Purkinje cell (primary cell): ENCODE measurements at places on chromosomes 7 and 10. TPM values are rescaled to one million over a fixed set of nuclear protein-coding genes. Genes with fewer than 3 reads are reported as not detected.

CHST3 gene
- polyA plus RNA-seq, result 0.82 and 0.98 TPM in 2 replicates

IGF2BP3 gene
- polyA plus RNA-seq, result not detected in 2 replicates

ENTPD1 gene
- 3.6 and 4.6 TPM in 2 replicates for polyA plus RNA-seq

RAMP3 gene
- polyA plus RNA-seq, result 0.24 and 0.86 TPM in 2 replicates

SEMA3C gene
- 0.22 and 1.4 TPM in 2 replicates for polyA plus RNA-seq

MBLAC1 gene
- 0.28 TPM in 1 of 2 replicates, not detected in the other for polyA plus RNA-seq

SH2D4B gene
- 0.21 TPM in 1 of 2 replicates, not detected in the other for polyA plus RNA-seq

KCNMA1 gene
- polyA plus RNA-seq, result 500 and 503 TPM in 2 replicates

BAMBI gene
- polyA plus RNA-seq, result 78.8 and 114 TPM in 2 replicates

UCN3 gene
- polyA plus RNA-seq, result not detected in 2 replicates

NT5C3A gene
- 64.4 and 70.5 TPM in 2 replicates for polyA plus RNA-seq

TRPV5 gene
- not detected in 2 replicates for polyA plus RNA-seq

SH2B2 gene
- not detected in 2 replicates for polyA plus RNA-seq

GDI2 gene
- polyA plus RNA-seq, result 122 and 136 TPM in 2 replicates

INTS15 gene
- polyA plus RNA-seq, result 2.0 and 3.0 TPM in 2 replicates

CRYGN gene
- not detected in 2 replicates for polyA plus RNA-seq

SPDYE1 gene
- 0.11 TPM in 1 of 2 replicates, not detected in the other for polyA plus RNA-seq

NPFFR1 gene
- polyA plus RNA-seq, result 0.13 and 0.71 TPM in 2 replicates

GPR158 gene
- polyA plus RNA-seq, result 21.5 and 25.0 TPM in 2 replicates

WNT8B gene
- not detected in 2 replicates for polyA plus RNA-seq

ZSCAN25 gene
- 0.45 and 1.1 TPM in 2 replicates for polyA plus RNA-seq

GRID2IP gene
- 1.2 and 1.7 TPM in 2 replicates for polyA plus RNA-seq

AS3MT gene
- 0.59 and 7.1 TPM in 2 replicates for polyA plus RNA-seq

SPDYE11 gene
- polyA plus RNA-seq, result 1.4 and 2.2 TPM in 2 replicates

PRKG1 gene
- 71.9 and 117 TPM in 2 replicates for polyA plus RNA-seq

CRHR2 gene
- not detected in 2 replicates for polyA plus RNA-seq

GPER1 gene
- not detected in 2 replicates for polyA plus RNA-seq

PTPN20 gene
- polyA plus RNA-seq, result 30.1 and 36.9 TPM in 2 replicates

NKX1-2 gene
- 0.16 TPM in 1 of 2 replicates, not detected in the other for polyA plus RNA-seq

GRM3 gene
- 21.0 and 25.7 TPM in 2 replicates for polyA plus RNA-seq

PPP2R2D gene
- 12.7 and 21.7 TPM in 2 replicates for polyA plus RNA-seq

NUTM2D gene
- polyA plus RNA-seq, result 0.24 and 1.2 TPM in 2 replicates

SPDYE16 gene
- 0.38 and 0.51 TPM in 2 replicates for polyA plus RNA-seq

HPSE2 gene
- not detected in 2 replicates for polyA plus RNA-seq

LRRD1 gene
- not detected in 2 replicates for polyA plus RNA-seq

METTL27 gene
- 1.1 TPM in 1 of 2 replicates, not detected in the other for polyA plus RNA-seq

SFTPA2 gene
- 0.14 and 0.28 TPM in 2 replicates for polyA plus RNA-seq

PLEKHS1 gene
- not detected in 2 replicates for polyA plus RNA-seq

IRF5 gene
- not detected in 2 replicates for polyA plus RNA-seq

PYROXD2 gene
- polyA plus RNA-seq, result 1.7 and 4.4 TPM in 2 replicates

TLX1 gene
- not detected in 2 replicates for polyA plus RNA-seq
